Right lobe of liver (tissue), 6 donors: ENCODE measurements at places on chromosomes 7 and 10.

DNA sequence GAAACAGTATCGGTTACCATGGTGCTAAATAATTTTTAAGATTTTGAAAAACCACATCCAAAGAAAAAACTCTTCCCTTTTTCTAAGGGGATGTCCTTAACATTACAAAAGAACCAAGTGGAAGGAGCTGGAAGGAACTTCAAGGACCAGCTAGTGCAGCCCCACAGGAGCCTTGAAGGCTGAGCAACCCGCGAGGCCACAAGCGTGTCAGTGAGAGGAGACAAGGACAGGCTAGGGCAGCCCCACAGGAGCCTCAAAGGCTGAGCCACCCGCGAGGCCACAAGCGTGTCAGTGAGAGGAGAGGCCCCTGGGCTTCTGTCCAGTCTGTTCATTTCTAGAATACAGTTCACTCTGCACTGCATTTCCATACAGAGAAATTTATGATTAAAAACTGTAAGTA lies 80.1 kb upstream of the ATP6V0A4 start:
- DNase-seq: no peak

DNA sequence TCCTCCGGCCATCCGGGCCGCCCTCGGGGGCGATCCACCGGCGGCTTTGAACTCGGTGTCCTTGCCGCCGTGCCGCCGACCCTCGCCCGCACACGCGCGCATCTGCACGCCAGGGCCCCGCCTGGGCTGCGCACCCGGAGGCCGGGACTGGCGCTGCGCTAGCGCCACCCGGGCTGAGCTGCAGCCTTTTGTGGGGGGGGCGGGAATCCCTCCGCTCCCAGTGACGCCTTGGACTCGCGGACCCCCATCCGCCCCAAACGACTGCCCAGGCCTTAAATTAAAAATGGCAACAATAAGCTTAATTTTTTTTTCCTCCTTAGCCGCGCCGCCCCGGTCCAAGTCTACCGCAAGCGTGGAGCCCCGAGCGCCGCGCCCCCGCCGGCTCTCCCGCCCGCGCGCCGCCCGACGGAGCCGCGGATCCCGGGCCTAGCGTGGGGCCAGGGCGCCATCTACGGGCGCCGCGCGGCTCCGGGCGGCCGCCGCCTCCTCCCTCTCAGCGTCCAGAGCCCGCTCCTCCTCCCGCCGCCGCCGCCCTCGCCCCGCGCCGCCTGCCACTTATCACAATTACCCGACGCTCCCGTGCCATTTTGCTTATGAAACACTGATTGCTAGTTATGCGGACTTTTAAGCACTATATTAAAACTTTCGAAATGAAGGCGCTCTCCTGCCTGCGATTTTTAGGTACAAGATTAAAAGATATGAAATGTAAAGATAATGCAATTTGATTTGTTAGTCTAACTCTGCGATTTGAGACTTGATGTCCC lies 7.5 kb upstream of the EBF3 start:
- no peak for DNase-seq

DNA sequence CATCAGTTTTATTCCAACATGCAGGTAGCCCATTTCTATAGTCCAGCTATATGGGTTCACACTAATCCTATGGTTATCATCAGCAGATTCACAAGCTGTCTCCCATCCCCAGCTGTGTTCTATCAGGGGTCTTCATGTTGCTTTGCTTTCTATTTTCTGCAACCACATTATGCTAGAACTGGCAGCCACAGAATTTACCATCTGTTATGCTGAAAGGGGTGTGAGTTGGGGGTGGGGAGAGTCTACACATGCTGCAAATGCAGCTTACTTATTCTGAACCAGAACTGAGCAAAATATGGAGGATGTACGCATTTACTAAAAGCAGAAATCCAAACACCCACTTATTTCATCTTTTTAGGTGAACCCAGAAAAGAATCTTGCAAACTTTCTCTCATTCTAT lies 32.9 kb downstream of the SHTN1 start:
- DNase-seq: no peak

- no peak for DNase-seq
Observed at GRCh38 chr10:13105184-13105583, 5.2 kb downstream of the OPTN start.
